ENCODE measurements at places on chromosomes 12 and 14. TPM values are rescaled to one million over a fixed set of nuclear protein-coding genes. Genes with fewer than 3 reads are reported as not detected.

- no peak for DNase-seq
Observed at GRCh38 chr14:70416338-70416724, 559 bp downstream of the SYNJ2BP start.

DNA sequence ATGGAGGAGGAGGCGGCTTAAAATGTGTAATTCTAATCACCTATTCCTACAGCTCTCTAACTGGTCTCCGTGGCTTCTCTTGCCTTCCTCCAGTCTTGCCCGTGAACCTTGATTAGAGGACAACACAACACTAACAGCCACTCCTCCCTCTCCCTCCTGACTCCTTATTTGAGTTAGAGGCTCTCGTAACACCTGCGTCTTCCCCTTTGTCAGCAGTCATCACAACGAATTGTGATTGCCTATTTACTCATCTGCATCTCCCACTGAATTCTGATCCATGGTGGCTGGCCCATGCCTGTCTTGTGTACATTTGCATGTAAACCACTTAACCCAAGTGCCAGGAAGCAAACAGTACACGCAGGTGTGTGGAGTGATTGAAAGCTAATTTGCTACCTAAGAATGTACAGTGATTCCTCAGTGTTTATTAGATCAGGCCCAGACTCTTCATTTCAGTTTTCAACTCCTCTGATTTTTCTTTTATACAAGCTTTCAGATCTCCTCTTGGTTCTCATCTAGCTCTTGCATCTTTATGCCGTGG lies 154.5 kb downstream of the MON2 start:
- no peak for DNase-seq

DNA sequence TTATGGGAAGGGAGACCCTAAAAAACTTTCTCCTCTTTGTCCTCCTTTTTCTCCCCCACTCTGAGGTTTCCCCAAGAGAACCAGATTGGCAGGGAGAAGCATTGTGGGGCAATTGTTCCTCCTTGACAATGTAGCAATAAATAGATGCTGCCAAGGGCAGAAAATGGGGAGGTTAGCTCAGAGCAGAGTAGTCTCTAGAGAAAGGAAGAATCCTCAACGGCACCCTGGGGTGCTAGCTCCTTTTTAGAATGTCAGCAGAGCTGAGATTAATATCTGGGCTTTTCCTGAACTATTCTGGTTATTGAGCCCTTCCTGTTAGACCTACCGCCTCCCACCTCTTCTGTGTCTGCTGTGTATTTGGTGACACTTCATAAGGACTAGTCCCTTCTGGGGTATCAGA lies 4.6 kb upstream of the RPS26 start:
- DNase-seq, result no peak

- DNase-seq, result no peak
Observed at GRCh38 chr12:1801303-1801975, 18.9 kb upstream of the LRTM2 start.

GRCh38 chr12:128483526-128484255 lies 216.7 kb downstream of the TMEM132C start:
- DNase-seq, result no peak

GRCh38 chr14:46596236-46596635 lies 55.3 kb downstream of the RPL10L start:
- no peak for DNase-seq

DNA sequence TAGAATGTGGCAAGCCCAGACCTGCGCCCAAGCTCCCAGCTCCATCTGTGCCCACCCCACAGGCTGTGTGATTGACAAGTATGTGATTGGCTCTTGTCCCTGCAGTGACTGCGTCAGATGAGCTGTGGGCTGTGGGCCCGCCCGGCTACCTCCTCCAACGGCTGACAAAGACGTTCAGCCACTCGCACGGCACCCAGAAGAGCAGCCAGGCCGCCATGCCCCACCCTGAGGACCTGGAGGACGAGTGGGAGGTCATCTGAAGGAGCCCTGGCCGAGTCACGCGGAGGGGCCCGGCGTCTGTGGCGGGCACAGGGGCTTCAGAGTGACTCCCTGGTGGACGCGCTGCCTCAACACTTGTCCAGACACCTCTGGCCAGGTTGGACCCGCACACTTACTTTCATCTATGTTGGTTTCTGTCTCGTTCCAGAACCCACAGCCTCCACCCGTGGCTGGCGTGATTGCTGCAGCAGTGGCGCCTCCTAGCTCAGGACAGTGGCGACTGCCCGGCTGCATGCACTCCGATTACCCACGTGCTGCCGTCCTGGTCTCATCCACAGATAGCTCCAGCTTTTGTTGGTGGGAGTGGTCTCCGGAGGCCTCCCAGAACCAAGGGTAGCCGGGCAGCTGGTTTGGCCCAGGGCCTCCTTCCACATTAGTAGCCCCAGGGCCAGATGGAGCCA lies 11.4 kb downstream of the ANKRD9 start:
- no peak for DNase-seq

- DNase-seq, result no peak
Observed at GRCh38 chr12:13198876-13199275, 2.4 kb downstream of the EMP1 start.

GRCh38 chr12:112427760-112428159 lies 9.0 kb downstream of the PTPN11 start:
- no peak for DNase-seq

- no peak for DNase-seq
Observed at GRCh38 chr14:21498540-21499526, 12.3 kb downstream of the METTL3 start.

DNA sequence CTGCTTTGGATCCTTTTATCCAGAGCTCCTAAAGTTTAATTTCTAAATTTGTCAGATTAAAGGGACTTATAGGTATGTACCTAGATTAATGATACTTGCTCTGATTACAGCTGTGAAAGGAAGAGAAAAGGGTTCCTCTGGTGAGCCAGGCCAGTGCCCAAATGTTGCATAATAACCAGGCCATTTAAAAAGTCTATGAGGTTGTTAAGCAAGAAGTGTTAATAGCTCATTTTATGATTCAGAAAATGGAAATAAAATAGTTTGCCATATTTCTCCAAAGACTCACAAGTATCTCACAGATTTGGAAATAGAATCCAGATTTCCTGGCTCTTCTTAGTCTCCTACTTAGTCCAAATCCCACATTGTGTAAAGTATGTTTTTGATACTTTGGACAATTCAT lies 67.6 kb downstream of the SLC38A6 start:
- no peak for DNase-seq

DNA sequence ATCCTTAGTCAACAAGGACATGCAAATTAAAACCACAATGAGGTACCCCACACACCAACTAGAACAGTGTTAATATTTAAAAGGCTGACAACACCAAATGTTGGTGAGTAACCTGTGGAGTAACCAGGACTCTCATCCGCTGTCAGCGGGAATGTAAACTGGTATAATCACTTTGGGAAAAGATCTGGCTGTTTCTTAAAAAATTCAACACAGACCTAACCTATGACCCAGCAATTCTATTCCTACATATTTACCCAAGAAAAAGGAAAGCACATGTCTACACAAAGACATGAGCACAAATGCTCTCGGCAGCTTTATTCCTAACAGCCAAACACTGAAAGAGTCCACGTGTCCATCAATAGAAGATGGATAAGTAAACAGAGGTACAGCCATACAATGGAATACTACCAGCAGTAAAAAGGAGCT lies 26.6 kb downstream of the NRDE2 start:
- no peak for DNase-seq

- DNase-seq, result no peak
Observed at GRCh38 chr12:90404071-90404470, 550.9 kb downstream of the CCER1 start.

GRCh38 chr12:54032086-54032619 lies 697 bp upstream of the HOXC5 start:
- DNase-seq, result no peak

- DNase-seq, result no peak
Observed at GRCh38 chr14:103472939-103473338, 49.7 kb downstream of the CKB start.

DNA sequence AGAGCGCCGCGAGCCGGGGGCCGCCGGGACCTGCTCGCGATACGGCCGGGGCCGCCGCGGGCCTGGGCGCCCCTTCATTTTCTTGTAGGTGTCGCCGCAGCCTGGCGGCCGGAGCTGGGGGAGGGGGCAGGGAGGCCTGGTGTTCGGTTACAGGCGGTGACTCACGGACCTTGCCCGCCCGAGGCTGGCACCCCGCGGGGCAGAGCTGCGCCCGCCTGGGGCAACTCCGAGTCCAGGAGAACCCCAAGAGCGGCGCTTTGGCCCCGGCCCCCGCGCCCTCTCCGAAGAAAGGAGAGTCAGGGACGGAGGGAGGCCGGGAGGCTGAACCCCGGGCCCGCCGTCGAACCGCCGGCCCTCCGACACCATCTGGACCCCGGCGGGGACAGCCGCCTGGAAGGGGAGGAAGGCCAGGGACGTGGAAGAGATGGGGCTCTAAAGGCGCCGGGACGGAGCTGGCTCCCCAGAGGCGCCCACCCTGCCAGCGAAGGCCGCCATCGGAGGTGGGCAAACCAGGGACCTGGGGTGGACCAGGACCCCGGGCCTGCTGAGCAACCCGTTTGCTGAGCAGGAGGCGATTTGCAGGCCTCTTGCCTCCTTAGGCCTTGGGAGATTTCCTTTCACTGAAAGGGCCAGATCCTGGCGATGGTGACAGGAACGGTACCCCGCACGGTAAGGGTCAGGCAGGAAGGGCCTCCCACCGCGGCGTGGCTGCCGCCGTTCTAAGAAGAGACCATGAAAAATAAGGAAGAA lies 843 bp upstream of the NUAK1 start:
- DNase-seq, result no peak

DNA sequence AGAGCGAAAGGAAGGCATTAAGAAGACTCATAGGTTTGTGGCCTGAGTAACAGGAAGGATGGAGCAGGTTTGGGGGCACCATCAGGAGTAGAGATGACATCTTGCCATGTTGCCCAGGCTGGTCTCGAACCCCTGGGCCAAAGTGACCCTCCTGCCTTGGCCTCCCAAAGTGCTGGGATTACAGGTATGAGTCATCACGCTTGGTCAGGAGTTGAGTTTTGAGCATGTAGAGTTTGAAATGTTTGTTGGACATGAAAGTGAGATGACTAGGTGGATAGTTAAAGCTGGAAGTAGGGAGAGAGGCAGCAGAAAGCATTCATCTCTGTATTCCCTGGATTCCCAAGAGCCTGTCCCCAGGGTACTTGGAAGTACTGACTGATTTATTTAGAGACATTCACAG lies 112.6 kb downstream of the ERC1 start:
- no peak for DNase-seq

GRCh38 chr14:87449016-87449415 lies 544.0 kb downstream of the GALC start:
- DNase-seq, result no peak

- DNase-seq, result peak; percentile 66
Observed at GRCh38 chr12:121800694-121801594, 2.9 kb upstream of the SETD1B start.

DNA sequence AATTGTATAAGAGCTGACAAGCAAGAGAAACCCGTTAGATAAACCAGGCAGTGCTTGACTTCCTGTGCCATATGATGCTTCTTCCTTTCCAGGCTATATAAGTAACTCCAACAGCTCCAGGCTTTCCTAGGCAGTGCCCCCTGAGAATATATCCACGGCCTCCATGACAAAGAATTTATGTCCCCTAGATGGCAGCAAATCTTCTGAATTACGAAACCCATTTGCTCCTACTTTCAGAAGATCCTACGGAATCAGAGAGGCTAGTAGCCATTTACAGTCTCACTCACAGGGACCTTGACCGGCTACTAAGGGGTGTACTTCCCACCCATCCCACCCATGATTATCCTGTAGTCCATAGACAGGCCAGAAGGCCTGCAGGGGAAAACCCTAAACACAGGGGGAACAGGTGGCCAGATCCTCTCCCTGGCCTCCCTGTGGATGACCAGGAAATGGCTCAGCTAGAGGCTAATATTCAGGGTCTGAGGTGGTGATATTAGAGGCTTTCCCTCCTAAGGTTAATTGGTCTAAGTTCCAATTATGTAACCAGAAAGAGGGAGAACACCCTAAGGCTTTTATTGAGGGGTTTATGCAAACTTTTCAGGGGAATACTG lies 77.2 kb upstream of the DCD start:
- peak; percentile 30 for DNase-seq

- DNase-seq, result peak; percentile 96
Observed at GRCh38 chr12:31728917-31729640, at the start of gene AMN1. TSS of gene AMN1 (minus strand) at chr12:31729021. CDS start at chr12:31729008, 13 bp downstream.

GRCh38 chr14:96151242-96151641 lies 53.4 kb upstream of the BDKRB2 start:
- DNase-seq, result no peak

DNA sequence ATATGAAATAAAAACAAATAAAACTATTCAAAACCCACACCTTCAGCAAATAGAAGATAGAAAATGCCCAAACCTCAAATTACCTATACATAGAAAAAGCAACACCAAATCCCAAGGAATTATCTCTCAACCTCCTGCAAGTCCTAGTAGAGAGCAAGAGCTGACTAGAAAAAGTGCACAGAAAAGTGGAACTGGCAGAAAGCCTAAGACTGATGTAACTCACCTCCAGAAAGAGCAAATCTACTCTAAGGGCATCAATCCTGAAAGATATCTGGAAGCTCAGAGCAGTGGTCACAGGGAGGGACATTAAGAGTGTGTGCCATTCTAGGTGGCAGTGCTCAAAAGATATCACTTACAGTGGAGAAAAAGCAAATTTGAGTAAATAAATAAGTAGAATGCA lies 62.1 kb upstream of the PLEKHG7 start:
- no peak for DNase-seq

GRCh38 chr14:103836976-103837725 lies 10.2 kb downstream of the PPP1R13B start:
- DNase-seq, result no peak

GRCh38 chr12:52605542-52605941 lies 4.3 kb upstream of the KRT72 start:
- no peak for DNase-seq

- DNase-seq, result no peak
Observed at GRCh38 chr14:88937706-88938105, 113.3 kb downstream of the TTC8 start.

DNA sequence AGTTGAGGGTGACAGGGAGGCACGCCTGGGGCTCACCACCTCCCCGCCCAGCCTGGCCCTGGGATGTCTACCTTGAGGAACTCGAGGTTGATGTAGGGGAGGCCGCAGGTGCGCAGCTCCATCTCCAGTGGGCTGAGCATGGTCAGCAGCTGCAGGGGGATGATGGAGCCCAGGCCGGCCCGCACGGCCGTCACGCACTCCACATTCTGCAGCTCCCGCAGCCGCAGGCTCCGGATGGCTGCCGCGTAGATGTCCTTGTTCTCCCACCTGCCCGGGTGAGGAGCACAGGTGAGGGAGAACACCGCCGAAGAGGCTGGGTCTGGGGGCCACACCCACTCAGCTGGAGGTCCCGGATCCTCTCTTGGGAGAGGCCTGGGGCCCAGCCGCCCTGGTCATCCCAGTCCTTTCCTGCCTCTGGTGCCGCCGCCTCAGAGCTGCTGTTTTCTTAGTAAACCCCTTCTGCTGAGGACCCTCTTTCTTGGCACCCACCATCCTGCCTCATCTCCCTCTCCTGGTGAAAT lies 38.2 kb downstream of the TRAFD1 start:
- no peak for DNase-seq

The C3AR1 gene
- polyA plus RNA-seq, result 12.7 TPM

The DCAF11 gene
- polyA plus RNA-seq, result 84.8 TPM

The NAB2 gene
- 0.68 TPM for polyA plus RNA-seq

The OVCH1 gene
- not detected for polyA plus RNA-seq

The CLEC14A gene
- polyA plus RNA-seq, result not detected

The TEX22 gene
- 0.16 TPM for polyA plus RNA-seq

The GARIN6 gene
- polyA plus RNA-seq, result not detected

The SLC5A8 gene
- not detected for polyA plus RNA-seq

The BHLHE41 gene
- not detected for polyA plus RNA-seq

The CLEC6A gene
- polyA plus RNA-seq, result not detected

The PSMC1 gene
- 106 TPM for polyA plus RNA-seq

The KCNH5 gene
- polyA plus RNA-seq, result not detected

The CD69 gene
- polyA plus RNA-seq, result 259 TPM

The RARG gene
- polyA plus RNA-seq, result 5.1 TPM

The PPP1R12A gene
- polyA plus RNA-seq, result 103 TPM

Measured in CD4-positive, CD25-positive, alpha-beta regulatory T cell (primary cell).